NCI-H1092 treated with DMSO at 0.1 percent for 48 hours (cell line): ENCODE measurements at places on chromosomes 13 and 19.

DNA sequence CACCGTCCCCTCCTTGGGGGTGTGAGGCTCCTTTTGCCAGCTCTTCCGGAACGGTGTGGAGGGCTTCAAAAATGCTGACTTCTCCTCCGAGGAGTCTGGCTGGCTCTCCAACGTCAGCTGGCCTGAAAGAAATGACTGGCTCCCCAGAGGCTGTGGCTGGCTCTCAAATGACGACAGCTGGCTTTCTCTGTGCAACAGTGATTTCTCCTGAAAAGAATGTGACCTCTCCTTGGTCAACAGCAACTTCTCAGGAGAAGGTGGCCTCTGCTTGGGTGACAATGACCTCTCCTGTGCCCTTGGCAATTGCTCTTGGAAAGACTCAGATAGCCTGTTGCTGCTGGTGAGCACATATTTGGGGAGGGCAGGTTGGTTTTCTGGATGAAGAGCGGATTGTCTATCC lies 29.2 kb downstream of the ONECUT3 start:
- DNase-seq, result no peak

GRCh38 chr13:87444135-87444534 lies 227.0 kb upstream of the SLITRK5 start:
- peak; percentile 27 for DNase-seq

- DNase-seq, result no peak
Observed at GRCh38 chr13:23081220-23081619, 99.6 kb upstream of the SGCG start.

GRCh38 chr19:18789883-18790565 lies 1.1 kb downstream of the COMP start:
- no peak for DNase-seq

- DNase-seq, result peak; percentile 66
Observed at GRCh38 chr13:27619728-27620376, 477 bp downstream of the LNX2 start.

DNA sequence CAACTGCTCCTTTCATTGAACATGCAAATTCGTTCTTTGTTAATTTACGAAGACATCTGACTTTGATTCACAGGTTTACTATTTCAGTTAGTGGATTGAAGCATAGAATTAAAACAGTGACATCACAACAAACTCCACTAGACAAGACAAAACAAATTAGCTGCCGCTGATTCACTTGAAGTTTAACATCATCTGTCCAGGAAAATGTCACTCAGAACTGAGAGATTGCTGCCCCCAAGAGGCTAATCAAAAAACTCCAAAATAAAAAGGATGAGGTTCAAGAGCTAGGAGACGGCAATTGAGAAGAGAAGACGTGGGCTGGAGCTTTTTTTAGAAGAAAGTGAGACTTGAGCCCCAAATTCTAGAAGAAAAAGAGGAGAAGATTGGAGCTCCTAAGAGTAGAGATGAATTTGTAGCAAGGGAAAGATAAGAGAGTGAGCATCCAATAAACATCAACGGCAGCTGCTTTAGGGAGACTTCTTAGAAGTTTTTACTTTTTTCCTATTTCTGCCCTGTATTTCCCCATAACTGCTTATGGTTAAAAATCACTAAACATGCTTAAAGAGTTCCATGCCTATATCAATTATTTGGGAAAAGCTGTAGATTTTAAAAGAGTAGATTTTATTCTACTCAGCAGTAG lies 40.8 kb upstream of the TPP2 start:
- DNase-seq, result peak; percentile 78

DNA sequence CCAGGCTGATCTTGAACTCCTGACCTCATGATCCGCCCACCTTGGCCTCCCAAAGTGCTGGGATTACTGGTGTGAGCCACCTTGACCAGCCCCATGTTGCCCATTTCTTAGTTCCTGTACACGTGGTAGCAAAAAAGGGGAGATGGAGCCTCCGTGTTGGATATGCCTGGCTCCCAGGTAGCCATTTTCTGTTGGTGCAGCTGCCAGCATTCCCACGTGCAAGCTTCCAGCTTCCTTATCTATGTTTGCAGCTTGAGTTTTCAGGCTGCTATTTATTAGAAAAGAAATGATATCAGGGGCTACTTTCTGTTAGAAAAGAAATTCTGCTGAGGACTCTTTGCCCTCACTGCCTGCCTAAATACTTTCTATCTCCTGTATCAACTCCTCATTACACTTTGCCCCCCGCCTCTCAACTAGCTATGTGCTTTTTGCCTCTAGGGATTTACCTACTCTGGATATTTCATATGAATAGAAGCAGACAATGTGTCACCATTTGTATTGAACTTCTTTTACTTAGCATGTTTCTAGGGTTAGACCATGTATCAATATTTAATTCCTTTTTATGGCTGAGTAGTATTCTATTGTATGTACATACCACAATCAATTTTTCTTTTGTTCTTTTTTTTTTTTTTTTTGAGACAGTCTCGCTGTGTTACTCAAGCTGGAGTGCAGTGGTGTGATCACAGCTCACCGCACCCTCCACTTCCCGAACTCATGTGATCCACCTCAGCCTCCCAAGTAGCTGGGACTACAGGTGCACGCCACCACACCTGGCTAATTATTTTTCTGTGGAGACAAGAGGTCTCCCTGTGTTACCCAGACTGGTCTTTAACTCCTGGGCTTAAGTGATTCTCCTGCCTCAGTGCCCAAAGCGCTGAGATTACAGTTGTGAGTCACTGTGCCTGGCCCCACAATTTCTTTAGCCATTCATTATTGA lies 3.4 kb upstream of the TMED1 start:
- DNase-seq, result no peak

- DNase-seq, result no peak
Observed at GRCh38 chr19:44282846-44283245, 22.0 kb downstream of the ZNF235 start.

DNA sequence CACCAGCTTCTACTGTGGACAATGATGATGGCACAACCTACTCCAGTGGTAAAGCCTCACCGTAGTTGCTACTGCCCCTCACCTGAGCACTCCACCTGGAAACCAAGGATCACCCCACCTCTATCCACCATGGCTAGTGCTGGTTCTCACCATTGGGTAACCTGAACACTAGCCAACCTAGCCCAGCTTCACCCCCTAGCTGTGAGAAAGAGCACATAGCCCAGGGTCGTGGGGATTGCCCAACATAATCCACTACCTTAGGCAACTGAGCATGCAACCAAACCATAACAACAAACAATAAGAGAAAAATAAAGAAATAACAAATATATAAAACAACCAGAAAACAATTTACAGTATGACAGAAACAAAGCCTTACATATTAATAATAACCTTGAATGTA lies 560.1 kb downstream of the DIAPH3 start:
- no peak for DNase-seq

GRCh38 chr13:44667943-44668342 lies 91.8 kb upstream of the TSC22D1 start:
- no peak for DNase-seq

DNA sequence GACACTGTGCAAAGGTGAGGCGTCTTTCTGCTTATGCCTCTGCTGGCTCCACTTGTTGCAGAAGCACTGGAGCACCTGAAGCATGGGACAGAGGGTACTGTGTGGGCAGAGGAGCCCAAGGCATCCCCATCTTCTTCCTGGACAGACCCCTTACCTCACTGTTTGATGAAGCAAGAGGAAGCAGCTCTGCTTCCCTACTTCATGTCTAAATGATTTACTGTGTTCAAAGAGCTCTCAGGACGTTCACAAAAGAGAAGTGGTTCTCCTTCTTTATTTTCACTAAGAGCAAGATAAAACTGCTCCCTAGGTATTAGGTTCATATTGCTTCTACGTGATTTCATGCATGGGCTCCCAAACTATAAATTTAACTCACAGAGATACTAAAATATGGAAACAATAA lies 1635.4 kb upstream of the SLC10A2 start:
- DNase-seq, result no peak

GRCh38 chr13:23673354-23673753 lies 103.1 kb downstream of the TNFRSF19 start:
- no peak for DNase-seq

GRCh38 chr13:73072239-73072900 lies 13.6 kb downstream of the KLF5 start:
- no peak for DNase-seq

GRCh38 chr19:4043401-4043800 lies 23.3 kb downstream of the ZBTB7A start:
- DNase-seq, result no peak

DNA sequence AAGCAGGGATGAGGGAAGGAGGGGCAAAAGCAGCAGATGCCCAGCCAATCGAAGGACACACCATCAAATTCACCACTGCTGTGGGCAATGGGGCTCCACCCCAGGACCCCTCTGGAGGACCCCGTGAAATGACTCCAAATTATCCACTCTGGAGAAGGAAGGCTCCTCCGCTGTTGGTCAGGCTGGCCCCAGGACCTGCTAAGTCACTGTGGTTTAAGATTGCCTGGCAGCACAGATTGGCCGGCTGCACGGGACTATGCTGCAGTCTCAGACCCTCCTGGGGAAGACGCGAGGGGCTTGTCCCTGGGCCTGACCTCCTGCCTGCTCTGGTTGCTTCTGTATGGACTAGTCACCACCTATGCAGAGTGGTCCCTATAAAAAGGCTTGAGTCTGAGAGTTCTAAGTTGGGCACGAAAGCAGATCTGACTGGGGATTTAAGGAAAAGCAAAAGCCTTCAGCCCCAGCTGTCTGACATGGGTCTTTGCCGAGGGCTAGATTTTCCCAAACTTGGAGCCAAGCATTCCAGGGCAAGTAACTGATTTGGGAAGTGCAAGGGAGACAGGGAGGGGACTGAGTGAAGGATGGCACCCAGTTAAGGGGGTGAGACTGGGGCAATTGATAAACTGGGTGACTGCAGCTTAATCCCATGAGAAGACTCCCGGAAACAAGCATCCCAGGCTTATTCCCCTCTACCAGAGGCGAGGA lies 91.7 kb downstream of the TSHZ3 start:
- DNase-seq, result no peak

DNA sequence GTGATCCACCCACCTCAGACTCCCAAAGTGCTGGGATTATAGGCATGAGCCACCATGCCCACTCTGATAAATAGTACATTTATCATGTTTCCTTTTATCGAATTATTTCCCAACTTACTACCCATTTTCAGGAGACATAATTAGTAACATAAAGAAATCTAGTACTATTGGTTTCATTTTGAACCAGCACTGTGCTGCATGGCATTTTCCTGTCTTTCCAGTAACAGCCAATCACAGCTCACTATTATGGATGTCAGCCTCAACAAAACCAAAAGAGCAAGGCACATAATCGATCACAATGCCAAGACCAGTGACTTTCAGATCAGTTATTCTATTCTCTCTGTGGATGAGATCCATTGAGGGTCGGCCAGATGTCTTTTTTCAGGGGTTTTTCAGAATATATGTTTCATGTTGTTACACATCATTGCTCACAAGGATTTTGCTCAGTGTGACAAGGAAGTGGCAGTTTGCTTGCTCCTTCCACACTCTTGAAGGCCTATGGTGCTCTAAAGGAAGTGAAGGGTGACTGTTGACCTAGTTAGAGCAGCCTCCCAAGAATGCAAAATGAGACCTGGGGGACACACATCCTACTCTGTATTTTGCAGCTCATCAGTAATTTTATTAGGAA lies 233.4 kb downstream of the KCNRG start:
- DNase-seq, result no peak

GRCh38 chr19:2949939-2950285 lies 5.1 kb upstream of the ZNF77 start:
- DNase-seq, result peak; percentile 62

DNA sequence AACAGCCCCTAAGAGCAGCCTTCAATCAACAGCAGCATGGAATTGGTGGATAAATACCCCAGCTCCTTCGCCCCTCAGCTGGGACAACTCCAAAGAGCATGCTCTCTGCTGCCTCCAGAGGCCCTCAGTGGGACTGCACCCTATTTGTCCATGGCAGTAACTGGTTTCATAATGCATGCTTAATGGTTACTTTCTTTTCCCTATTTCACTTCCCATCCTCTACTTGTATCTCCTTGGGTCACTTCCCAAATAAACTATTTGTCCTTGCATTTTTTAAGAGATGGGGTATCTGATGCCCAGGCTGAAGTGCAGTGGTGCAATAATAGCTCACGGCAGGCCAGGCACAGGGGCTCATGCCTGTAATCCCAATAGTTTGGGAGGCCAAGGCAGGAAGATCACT lies 13.5 kb upstream of the TPM4 start:
- DNase-seq, result peak; percentile 22

- no peak for DNase-seq
Observed at GRCh38 chr13:45518525-45519245, 53.9 kb downstream of the COG3 start.

DNA sequence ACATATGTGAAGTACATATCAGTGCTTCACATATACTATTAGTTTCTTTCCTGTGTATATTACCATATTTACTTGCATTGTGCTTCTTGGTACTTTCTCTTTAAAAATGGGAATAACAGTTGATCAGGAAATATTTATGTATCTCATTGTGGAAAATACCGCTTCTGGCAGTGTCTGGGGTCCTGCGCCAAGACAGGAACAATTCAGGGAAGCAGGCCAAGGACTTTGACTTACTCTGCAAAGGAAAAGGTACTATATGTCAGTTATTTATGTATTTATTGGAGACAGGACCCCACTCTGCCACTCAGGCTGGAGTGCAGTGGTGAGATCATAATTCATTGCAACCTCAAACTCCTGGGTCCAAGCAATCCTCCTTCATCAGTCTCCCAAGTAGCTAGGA lies 57.7 kb upstream of the NBEA start:
- no peak for DNase-seq

DNA sequence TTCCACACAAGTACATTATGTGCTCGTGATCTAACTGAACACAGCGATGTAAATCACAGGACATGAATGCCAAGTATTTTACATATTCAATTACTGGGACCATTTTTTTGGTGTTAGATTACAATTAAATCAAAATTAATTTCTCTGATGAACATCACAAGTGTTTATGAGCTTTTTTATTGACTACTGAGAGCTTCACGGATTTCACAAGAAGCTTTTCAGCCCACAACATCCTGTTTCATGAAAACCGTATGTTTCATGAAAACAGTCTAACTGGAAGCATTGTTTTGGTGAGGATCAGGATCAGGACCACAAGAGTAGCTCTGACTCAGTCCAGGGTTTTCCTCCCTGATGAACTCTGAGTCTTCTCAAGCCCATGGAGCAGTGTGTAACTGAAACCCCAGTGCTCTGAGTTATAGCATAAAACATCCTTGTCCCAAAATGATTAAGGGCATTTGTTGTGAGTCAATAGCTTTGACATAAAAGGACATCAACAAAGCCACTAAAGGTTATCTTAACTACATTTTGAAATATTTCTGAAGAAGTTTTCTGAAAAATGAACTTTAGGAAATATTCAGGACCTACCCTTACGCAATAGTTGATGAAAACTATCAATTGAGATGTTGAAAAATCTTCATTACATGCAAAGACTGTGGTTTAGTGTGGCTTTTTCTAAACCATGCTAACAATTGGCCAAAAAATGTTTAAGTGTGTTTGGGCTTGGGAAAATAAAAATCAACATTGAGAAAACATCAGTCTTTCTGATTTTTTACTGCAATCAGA lies 49.3 kb downstream of the UFM1 start:
- DNase-seq, result no peak

- no peak for DNase-seq
Observed at GRCh38 chr19:19098084-19098702, 34.4 kb downstream of the SLC25A42 start.

DNA sequence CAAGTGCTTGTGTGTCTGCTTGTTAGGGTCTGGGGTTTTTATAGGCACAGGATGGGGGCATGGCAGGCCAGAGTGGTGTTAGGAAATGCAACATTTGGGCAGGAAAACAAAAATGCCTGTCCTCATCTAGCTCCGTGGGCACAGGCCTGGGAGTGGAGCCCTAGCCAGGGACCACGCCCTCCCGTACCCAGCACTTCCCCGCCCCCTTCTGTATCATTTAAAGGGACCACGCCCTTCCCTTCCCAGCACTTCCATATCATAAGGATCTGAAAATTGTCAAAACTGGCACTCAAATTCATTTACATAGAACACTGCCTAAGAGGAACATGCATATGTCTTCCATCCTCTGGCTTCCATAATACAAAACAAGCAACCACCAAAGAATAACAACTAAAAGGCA lies 185.8 kb downstream of the B3GLCT start:
- DNase-seq, result no peak
